ENCODE measurements at places on chromosomes 1 and 21.

DNA sequence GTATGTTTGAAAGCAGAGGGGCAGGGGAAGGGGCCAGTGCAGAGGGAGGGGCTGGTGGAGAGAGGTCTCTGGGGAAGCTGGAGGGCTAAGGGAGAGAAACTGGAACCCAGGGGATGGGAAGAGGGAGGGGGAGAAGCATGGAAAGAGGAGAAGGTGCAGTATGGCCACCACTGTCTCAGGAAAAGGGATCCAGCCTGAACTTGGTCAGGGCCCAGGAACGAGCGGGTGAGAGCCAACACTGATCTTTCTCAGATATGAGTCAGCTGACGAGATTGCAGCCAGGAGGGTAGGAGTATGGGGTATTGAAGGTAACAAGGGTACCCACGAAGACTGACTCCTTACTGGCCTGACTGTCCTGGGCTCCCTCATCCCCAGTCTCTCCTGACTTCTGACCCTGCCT is 18.0 kb downstream of the TIE1 start:
- DNase-seq: no peak

DNA sequence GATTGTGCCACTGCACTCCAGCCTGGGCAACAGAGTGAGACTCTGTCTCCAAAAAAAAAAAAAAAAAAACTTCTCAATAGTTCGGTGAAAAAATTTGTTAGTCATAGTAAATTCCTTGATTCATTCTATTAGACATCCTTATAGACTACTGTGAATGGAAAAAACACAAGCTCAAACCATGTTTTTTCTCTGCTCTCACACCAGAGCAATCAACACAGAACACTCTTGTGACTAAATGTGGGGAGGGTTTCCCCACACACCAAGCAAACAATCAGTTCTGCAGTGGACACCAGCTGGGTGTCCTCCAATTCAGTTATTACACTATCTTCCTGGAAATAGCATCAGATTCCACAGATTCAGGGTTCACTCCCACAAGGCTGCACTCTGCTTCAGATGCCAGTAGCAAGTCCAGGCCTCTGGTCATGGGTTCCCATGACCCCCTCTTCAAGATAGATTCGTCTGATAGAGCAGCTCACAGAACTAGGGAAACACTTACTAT is 69.1 kb upstream of the TEKT2 start:
- DNase-seq: no peak

GRCh38 chr1:111406321-111406768 is 21.2 kb downstream of the OVGP1 start:
- DNase-seq: no peak

GRCh38 chr1:94306521-94306920 is 69.1 kb upstream of the ARHGAP29 start:
- DNase-seq: no peak

- no peak for DNase-seq
These were observed 482.8 kb upstream of the NFIA start for GRCh38 chr1:60599574-60599973.

DNA sequence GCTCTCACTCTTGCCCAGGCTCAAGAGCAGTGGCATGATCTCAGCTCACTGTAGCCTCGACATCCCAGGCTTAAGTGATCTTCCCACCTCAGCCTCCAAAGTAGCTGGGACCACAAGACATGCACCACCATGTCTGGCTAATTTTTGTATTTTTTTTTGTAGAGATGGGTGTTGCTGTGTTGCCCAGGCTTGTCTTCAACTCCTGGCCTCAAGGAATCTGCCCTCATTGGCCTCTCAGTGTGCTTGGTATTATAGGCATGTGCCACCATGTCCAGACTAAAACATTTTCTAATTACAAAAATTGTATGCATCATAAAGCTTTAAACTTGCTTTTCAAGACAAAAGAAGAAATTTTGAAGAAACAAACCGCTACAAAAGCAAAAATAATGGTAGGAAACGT is 20.1 kb downstream of the CBR1 start:
- no peak for DNase-seq

- DNase-seq: no peak
These were observed 15.5 kb upstream of the PADI6 start for GRCh38 chr1:17356387-17357026.

DNA sequence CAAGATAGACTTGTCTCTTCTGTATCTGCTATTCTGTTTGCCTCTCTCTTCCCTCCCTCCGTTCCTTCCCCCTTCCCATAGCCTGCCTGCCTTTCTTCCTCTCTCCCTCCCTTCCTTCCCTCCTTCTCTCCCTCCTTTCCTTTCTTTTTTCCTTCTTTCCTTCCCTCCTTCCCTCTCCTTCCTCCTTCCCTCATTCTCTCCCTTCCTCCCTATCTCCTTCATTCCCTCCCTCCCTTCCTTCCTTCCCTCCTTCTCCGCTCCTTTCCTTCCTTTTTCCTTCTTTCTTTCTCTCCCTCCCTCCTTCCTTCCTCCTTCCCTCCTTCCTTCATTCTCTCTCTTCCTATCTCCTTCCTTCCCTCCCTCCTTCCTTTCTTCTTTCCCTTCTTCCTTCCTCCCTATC is 944 bp downstream of the AADACL4 start:
- DNase-seq: no peak

DNA sequence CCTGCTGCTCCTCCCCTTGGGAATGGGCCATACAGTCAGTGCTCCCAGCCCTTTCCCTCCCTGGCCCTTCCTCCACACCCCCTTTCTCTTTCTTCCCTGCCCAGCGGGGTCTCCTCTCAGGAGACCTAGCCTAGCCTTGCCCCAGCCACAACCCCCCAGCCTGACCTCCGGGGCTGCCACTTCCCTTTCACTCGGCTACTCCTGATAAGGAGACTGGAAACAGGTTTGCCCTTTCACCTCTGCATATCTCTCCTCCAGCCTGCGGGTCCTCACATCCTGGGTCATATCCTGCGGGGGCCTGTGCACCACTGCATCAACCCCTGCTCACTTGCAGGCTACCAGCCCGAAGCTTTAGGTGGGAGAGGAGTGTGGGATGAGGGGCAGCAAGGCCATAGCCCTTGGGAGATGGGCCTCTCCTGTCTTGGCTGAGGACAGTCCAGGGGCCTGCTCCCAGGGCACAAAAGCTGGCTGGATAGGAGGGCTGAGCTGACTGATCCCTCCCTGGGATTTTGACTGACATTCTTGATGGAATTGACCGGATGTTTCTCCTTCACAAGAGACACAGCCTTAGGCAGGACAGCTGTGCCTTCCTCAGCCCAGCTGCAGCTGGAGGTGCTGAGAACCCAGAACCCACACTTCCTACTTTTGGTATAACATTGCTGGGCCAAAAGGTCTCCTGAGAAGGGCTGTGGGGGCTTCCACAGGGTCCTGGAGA is 19.2 kb upstream of the ALX3 start:
- no peak for DNase-seq

- no peak for DNase-seq
These were observed 82.8 kb downstream of the WDR4 start for GRCh38 chr21:42796327-42797062.

DNA sequence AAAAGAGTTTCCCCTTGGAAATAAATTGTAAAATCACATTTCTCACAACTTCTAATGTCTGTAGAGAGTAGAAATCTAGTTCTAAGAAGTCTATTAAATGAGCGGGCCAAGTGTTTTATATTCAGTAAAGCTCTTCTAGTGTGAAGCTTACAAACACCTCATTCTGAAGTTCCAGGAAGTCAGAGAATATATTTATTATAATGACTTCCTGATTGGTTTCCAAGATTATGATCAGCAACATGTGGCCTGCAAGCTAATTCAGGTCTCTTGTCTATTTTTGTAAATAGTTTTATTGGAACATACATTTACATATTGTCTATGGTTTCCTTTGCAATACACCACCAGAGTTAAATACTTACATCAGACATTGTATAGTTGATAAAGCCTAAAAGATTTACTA is 603.9 kb downstream of the AMY1C start:
- no peak for DNase-seq

GRCh38 chr1:234205966-234206365 is 167.3 kb upstream of the COA6 start:
- no peak for DNase-seq

DNA sequence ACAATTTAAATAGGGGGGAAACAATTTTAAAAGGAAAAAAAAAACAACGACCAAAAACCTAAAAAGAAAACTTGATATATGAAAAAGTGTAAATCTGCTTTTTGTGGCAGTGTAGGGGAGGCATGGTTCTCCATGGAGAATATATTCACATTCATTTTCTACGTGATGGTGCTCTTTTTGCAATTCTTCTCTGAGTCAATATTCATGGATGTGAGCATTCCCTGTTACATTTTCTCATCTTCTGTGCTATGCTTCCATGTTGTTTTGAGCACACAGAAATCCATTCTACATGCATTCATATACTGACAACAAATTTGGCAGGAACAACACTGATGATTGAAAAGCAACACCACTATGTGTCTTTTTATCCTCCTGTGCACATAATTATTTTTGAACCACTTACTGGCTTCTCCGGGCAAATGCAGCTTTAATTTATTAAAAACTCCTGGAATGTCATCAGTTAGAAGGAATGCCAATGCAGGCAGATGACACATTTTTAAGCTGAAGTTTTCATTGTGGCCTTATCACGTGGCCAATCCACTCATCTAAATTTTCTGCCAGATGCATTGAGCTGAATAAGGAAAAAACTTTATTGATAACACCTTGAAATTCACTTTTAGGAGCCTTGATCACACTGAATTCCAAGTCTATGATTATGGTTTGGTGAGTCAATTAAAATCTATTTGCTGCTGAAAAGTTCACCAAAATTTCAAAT is 590.6 kb downstream of the NUF2 start:
- no peak for DNase-seq

GRCh38 chr1:112386024-112386723 is 9.8 kb upstream of the CTTNBP2NL start:
- DNase-seq: no peak

DNA sequence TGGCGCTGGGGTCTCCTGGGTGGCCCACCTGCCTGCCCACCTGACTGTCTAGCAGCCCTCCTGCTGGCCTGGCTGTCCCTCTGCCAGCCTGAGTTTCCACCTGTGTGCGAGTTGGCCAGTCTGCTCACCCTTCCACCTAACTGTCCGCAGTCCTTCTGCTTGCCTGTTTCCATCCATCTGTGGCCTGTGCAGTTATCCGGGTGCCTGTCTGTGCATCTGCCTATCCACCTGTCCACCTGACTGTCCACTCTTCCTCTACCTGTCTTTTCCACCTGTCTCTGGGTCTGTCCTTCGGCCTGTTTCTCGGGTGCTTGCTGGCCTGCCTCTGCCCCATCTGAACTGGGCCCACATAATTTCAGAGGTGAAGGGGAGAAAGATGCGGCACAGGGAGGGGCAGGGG is 1.9 kb downstream of the KCNQ4 start:
- DNase-seq: no peak

DNA sequence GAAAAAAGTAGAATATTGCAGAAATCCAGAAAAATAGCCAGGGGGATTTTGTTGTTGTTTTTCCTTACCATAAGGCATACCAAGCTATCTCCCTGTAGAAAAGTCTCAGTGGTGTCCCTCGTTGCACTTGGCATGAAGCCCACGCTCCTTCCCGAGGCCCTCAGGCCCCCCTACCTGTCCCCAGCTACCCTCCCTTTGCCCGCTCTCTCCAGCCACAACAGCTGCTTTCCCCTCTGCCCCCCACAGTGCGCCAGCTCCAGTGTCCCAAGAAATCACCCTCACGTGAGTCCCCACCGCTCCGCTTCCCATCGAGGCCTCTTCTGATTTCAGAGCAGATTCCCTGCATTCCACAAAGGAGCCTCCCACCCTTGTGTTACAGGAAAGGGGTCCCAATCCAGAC is 8.4 kb downstream of the AGTRAP start:
- DNase-seq: no peak

GRCh38 chr1:225655509-225656258 is 2.8 kb upstream of the ENAH start:
- DNase-seq: peak; percentile 4

- DNase-seq: no peak
These were observed 89.1 kb downstream of the CLEC20A start for GRCh38 chr1:178407655-178408054.

GRCh38 chr21:32335601-32336575 is 37.2 kb downstream of the MRAP start:
- DNase-seq: no peak

DNA sequence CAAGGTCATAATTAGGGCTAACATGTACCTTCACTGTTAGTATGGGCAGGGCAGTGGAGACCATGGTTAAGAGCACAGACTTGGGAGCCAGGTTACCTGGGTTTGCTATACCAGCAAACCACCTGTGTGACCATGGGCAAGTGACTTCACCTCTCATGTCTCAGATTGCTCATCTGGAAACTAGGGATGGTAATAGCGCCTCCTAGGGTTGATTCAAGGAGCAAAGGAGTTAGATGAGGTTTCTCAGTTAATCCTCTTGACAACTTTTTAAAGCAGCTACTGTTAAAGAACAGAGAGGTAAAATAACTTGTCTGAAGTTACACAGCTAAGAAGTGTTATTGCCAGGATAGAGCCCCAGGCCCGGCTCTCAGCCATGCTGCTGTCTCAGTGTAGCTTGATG is 790 bp upstream of the MATN1 start:
- no peak for DNase-seq

DNA sequence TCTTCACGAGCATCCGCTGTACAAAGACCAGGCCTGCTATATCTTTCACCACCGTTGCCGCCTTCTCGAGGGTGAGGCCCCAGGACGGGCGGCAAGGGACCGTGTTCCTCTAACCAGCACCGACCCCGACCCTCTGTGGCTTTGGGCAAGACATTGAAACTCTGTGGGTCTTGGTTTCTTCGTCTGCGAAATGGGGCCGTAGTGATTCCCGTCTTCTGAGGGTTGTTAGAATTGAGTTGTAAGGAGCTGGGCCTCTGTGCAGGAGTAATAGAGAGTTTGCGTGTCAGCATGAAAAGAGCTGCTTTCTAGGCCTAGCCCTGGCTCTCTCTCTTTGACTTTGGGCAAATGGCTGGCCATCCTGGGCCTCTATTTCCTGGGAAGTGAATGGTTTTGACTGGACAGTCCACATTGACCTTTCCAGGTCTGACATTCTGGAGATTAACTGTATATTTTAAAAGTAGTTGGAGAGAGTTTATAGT is 591 bp downstream of the MRPL37 start:
- DNase-seq: no peak

DNA sequence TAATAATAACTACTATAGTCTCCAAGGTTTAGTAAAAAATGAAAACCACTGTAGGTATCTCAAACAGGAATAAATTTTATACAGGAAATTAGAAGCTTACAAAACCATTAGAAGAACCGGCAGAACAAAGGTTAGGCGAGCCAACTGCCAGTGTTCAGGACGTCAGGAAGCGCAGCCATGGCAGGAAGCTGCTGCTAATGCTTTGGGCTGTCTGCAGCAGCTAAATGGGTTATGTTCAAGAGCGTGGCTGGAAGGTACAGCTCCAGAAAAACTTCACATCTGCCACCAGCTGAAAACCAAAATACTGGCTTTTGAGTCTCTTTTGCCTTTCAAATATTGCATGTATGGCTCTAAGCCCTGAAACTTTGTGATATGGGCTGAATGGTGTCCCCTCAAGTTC is 35.7 kb upstream of the MYSM1 start:
- no peak for DNase-seq

GRCh38 chr1:38194472-38194871 is 147.9 kb upstream of the POU3F1 start:
- no peak for DNase-seq

Data from inflammatory macrophage (primary cell).